Activated CD4-positive, alpha-beta T cell treated with anti-CD3 and anti-CD28 coated beads for 36 hours (primary cell): ENCODE measurements at places on chromosomes 1 and 21. TPM values are rescaled to one million over a fixed set of nuclear protein-coding genes. Genes with fewer than 3 reads are reported as not detected.
A peak's percentile ranks its signal among the peaks of the same experiment; 100 is the strongest.

DNA sequence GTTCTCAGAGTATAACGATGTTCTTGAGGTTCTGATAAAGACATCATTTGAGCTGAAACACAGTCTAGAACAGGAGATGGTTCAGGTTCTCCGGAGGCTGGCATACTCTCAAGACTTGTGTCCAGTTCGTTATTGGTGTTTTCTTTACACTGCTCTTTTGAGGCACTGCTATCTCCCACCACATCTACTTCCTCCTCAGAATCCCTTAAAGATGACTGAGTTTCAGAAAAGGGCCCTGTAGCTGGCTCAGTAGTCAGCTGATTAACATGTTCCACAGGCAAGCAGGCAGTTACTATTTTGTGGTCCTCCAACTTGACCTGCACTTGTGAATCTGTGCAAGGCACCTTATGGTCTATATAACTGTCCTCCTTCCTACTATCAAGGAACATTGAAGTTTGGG is 50.2 kb downstream of the ZZZ3 start:
- H3K27ac ChIP-seq: no peak overlapping the region
- peaks cover 11% of the 10 kb centered on the region for H3K4me1 ChIP-seq
- no peak for DNase-seq
- H3K27me3 ChIP-seq: no peaks in the 10 kb centered on the region
- H3K36me3 ChIP-seq: peaks cover 52% of the 10 kb centered on the region

DNA sequence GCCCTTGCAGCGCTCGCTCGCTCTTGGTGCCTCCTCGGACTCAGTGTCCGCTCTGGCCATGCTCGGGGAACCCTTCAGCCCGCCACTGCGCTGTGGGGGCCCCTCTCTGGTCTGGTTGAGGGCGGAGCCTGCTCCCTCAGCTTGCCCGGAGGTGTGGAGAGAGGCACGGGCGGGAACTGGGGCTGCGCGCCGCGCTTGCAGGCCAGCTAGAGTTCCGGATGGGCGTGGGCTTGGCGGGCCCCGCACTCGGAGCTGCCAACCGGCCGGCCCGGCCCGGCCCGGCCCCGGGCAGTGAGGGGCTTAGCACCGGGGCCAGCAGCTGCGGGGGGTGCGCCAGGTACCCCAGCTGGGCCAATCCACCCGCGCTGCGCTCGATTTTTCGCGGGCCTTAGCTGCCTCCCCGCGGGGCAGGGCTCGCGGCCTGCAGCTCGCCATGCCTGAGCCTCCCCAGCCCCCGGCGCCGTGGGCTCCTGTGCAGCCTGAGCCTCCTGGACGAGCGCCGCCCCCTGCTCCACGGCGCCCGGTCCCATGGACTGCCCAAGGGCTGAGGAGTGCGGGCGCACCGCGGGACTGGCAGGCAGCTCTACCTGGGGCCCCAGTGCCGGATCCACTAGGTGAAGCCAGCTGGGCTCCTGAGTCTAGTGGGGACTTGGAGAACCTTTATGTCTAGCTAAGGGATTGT is 217.0 kb upstream of the PKN2 start:
- no peak overlapping the region for H3K4me3 ChIP-seq
- no peaks in the 10 kb centered on the region for H3K4me1 ChIP-seq
- no peaks in the 10 kb centered on the region for H3K36me3 ChIP-seq
- H3K27me3 ChIP-seq: peaks cover 18% of the 10 kb centered on the region
- no peak for DNase-seq

The LCE2C gene
- total RNA-seq: not detected

The AKR1A1 gene
- 140 TPM for total RNA-seq

DNA sequence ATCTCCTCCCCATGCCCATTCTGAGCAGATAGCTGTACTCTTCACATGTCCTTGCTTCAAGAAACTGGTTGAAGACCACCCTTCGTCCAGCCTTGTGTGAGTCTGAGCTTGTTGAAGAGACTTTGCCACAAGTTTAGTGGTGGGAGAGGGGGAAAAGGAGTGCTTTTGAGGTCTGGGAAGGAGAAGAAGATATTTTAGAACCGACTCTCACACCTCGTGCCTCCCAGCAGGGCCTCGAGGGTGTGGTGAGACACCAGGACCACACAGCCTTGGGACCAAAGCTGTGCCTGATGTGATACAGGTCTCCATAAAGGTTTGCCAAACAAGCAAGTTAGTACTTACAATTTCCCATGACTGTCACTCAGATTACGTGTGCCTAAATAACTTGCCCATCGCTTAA is 201.8 kb downstream of the DYRK1A start:
- no peaks in the 10 kb centered on the region for H3K36me3 ChIP-seq
- H3K4me1 ChIP-seq: peaks cover 17% of the 10 kb centered on the region
- H3K4me3 ChIP-seq: no peak overlapping the region
- no peak overlapping the region for H3K27ac ChIP-seq

The DIP2A gene
- total RNA-seq: 25.2 TPM

DNA sequence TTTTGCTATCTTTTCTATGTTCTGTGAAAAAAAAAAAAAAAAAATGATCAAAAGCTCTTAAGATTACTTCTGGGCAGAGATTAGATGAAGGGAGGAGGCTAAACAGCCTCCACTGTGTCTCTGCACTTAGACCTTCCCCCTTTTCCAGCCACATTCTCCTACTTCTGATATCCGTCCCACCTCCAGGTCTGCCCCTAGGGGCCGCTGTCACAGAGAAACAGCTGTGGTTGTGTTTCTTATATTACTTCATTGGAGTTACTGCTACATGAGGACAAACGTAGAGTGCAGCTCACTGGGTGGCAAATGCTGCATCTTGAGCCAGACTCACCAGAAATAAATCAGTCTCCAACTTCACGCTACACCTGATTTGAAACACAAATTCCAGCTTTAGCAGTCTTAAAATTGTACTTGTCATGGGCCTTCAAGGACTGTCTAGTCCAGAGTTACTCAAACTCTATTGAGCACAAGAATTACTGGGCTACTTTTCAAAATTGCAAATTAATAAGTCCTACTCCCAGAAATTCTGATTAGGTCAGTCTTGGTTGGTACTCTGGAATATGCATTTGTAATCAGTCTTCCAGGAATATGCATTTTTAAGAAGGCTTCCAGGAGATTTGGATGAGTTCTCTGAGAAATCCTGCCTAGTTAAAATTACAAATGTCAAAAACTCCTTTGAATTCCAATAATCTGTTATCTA is 125.2 kb upstream of the PTBP2 start:
- no peaks in the 10 kb centered on the region for H3K4me1 ChIP-seq
- no peak overlapping the region for H3K4me3 ChIP-seq
- DNase-seq: peak; percentile 55
- H3K27me3 ChIP-seq: no peaks in the 10 kb centered on the region
- no peak overlapping the region for H3K27ac ChIP-seq

DNA sequence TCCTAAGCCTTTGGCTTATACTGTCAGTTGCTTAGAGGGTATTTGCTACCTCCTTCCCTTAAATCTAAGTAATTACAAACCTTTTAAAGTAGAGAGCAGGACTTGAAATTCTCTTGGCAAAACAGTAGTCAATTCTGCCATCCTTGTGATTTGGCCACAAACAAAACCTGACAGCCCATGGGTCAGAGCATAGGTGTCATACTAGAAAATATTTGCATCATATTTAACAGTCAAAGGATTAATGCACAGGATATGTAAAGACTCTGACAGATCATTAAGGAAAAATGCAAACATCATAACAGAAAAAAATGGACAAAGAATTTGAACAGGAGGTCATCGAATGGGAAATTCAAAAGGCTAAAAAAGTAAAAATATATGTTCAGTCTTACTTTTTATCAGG is 50.5 kb downstream of the ZFYVE9 start:
- H3K4me1 ChIP-seq: no peaks in the 10 kb centered on the region
- no peaks in the 10 kb centered on the region for H3K36me3 ChIP-seq
- no peak for DNase-seq
- no peaks in the 10 kb centered on the region for H3K27me3 ChIP-seq
- no peak overlapping the region for H3K27ac ChIP-seq

DNA sequence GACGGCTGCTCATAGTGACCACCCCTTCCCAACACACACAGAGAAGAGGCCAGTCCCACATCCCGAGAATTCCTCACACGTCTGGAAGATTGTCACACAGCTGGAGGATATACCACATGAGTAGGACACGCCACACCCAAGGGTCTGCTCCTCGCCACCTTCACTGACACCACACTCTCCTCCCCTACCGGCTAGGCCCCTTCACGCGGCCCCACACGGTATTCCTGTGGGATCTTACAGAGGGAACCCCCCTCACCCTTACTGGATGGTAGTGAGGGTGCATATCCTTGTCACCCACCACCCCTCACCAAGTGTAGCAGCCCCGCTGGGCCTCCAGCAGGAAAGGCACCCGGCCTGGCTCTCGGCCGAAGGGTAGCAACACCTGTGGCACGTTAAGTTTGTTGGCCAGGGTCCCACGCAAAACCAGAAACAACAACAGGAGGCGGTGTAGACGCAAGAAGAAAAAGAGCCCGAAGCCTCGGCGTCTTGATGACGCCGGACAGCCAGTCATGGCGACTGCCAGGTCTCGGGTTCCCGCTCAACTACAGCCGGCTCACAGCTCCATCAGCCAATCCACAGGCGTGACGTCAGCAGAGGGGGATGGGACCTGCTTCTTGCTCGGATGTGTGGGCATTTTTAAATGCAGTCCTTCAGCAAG is at the start of gene NUP210L:
TSS of gene NUP210L (minus strand) at position 540 of the 658 bp plus-strand sequence.
- H3K36me3 ChIP-seq: peaks cover 46% of the 10 kb centered on the region
- H3K4me3 ChIP-seq: no peak within 1 kb of the TSS
- no peak for DNase-seq

GRCh38 chr1:54814126-54814498 is 13.0 kb upstream of the TTC22 start:
- no peaks in the 10 kb centered on the region for H3K36me3 ChIP-seq
- H3K27ac ChIP-seq: no peak overlapping the region
- H3K27me3 ChIP-seq: no peaks in the 10 kb centered on the region
- H3K4me1 ChIP-seq: peaks cover 9% of the 10 kb centered on the region
- no peak for DNase-seq
- H3K4me3 ChIP-seq: no peak overlapping the region

GRCh38 chr1:31345635-31346034 is 27.2 kb downstream of the FABP3 start:
- no peak overlapping the region for H3K4me3 ChIP-seq
- DNase-seq: no peak
- peaks cover 15% of the 10 kb centered on the region for H3K36me3 ChIP-seq
- no peaks in the 10 kb centered on the region for H3K27me3 ChIP-seq
- H3K4me1 ChIP-seq: peaks cover 2% of the 10 kb centered on the region

DNA sequence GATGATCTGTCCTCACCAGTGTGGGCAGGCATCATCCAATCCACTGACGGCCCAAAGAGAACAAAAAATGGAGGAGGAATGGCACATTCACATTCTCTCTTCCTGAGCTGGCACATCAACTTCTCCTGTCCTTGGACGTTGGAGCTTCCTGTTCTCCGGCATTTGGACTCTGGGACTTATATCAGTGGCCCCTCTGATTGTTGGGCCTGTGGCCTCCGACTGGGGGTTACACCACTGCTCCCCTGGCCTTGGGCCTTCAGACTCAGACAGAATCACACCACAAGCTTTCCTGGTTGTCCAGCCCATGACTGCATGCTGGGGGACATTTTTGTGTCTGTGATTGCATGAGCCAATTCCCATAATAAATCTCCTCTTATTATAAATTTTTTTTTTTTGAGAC is 20.1 kb downstream of the IFNLR1 start:
- H3K4me3 ChIP-seq: no peak overlapping the region
- H3K4me1 ChIP-seq: no peaks in the 10 kb centered on the region
- peaks cover 14% of the 10 kb centered on the region for H3K36me3 ChIP-seq
- no peaks in the 10 kb centered on the region for H3K27me3 ChIP-seq
- no peak for DNase-seq

DNA sequence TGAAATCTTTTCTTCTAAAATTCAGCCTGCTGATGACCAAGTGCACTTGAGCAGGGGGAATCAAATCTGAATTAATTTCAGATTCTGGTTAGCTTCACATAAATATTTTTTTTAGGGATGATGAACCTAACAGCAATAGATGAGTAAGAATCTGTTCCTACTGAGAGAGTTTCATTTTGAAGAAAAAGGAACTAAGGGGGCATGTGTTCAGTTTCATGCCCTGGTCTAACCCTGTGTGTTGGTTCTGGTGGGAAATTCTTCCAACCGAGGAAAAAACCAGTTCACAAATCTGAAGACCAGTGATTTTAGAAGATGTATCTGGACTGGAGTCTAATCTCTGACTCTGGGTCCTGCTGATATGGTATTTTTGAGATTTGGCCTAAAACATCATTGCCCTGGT is 13.7 kb downstream of the SELL start:
- peak overlapping the region; percentile 47 for H3K4me3 ChIP-seq
- peaks cover 82% of the 10 kb centered on the region for H3K36me3 ChIP-seq
- peak overlapping the region; percentile 88 for H3K27ac ChIP-seq
- peaks cover 98% of the 10 kb centered on the region for H3K4me1 ChIP-seq
- no peaks in the 10 kb centered on the region for H3K27me3 ChIP-seq

The IVL gene
- not detected for total RNA-seq
